Cortex of kidney (tissue), 1 donor: ENCODE measurements at places on chromosomes 5 and 9.

DNA sequence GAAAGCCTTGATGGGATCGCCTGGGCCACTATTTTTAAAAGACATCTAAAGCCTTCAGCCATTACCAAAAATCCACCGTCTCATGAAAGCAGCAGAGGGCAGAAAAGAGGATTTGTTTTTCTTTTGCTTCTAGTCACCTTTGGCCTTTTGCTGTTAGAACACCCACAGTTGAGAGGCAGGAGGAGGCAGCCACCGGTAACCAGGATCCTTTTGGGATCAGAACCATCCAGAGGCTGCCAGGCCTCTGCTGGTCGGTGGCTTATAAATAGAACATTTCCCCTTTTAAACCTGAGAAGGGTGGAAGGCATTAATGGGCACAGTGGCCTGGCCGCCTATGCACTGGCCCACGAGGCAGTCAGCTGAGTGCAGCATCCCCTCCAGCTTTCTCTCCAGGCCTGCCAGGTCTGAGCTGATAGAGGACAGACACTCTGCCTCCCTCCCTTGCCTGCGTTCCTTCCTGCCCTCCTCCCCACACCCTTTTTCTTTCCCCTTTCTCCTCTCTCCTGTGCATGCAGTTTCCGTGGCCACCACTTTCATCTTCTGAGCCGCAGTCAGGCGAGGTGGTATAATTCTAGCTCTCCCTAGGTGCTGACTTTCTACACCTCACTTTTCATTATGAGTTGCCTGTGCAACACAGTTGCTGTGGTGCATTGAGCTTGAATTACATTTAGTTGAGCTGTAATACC, 253.4 kb downstream of the ARHGAP26 start:
- no peak for DNase-seq

- DNase-seq: no peak
Measured at GRCh38 chr9:127683723-127684122, 23.1 kb upstream of the CFAP157 start.

GRCh38 chr5:41875121-41875520, 4.9 kb upstream of the OXCT1 start:
- no peak for DNase-seq

DNA sequence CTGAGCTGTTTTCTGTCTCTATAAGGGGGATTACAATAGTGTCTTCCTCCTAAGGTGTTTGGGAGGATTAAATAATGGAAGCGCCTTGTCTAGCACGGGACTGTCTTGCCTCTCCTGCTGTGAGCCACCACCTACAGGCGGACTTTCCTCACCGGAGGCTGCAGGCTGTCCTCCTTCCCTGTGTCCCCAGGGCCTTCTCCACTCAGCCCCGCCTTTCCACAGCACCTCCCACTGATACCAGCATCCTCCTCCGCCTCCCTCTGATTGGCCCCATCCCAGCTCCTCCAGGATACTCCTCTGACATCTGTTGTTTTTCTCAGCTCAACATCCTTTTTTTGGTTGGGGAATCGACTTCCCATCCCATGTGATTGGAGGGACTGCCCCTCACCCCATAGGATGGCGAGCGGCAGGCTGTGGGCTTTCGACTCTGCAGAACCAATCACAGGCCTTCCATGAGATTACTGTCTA, 851 bp upstream of the ZDHHC12 start:
- DNase-seq: no peak
